CD4-positive, alpha-beta T cell (primary cell): ENCODE measurements at places on chromosomes 12 and 14.

DNA sequence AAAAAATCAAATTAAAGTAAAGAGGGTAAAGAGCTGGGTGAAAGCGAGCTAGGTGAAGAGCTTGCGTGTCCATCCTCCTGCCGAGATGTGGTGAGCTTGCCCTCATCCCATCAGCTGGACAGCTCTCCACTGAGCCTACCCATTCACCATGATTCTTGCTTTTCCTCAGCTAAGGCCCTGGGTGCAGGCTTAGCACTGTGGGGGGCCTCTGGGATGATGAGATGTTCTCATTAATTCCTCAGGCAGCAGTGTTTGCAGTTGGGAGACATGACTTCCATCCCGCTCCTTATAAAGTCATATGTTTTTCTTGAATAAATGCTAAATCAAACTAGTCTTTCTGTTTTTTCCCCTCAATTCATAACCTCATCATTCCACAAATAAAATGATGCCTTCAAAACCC, 18.0 kb downstream of the PHLDA1 start:
- DNase-seq, result no peak

- DNase-seq, result no peak
Observed at GRCh38 chr14:50955373-50956043, 11.2 kb upstream of the PYGL start.

- no peak for DNase-seq
Observed at GRCh38 chr12:79329933-79330332, 360.8 kb downstream of the PAWR start.

DNA sequence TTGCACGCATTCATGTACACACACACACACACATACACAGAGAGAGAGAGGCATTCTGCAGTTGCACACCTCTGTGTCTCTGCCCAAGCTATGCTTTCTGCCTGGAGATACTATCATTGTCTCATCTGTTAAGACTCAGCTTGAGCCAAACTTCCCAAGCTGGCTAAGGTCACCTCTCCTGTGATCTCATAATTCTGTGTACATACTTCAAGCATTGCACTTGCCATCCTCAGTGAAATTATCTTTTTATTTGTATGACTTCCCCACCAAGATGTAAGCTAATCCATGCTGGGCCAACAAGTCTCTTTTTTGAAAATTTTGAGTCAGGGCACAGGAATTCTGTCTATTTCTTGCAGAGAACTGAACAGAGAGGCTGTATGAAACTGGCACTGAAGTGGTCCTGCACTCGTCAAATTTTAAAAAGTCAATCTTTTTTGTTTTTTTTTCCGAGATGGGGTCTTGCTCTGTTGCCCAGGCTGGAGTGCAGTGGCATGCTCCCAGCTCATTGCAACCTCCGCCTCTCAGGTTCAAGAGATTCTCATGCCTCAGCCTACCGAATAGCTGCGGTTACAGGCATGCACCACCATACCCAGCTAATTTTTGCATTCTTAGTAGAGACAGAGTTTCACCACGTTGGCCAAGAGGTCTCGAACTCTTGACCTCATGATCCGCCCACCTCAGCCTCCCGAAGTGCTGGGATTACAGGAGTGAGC, 44.3 kb downstream of the TMTC1 start:
- DNase-seq, result no peak

GRCh38 chr12:106378788-106379187, 21.2 kb downstream of the POLR3B start:
- DNase-seq, result no peak
